ENCODE measurements at places on chromosomes 11 and 22.
A peak's percentile ranks its signal among the peaks of the same experiment; 100 is the strongest.

DNA sequence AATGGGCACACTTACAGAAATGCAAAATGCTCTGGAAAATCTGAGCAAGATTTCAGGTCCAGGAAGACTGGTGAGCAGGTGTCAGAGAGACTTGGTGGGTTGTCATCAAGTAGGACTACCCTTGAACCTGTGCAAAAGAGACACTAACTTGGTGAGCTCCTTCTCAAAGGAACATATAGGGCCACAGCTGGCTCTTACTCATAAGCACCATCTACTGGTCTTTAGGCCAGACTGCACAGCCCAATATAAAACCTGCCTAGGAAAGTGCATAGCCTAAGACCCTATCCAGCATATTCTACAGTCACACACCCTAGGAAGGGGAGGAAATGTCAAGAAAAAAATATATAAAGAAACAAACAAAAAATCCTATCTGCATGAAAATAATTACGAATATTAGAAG, 18.2 kb upstream of the OR10W1 start:
- DNase-seq, result no peak

DNA sequence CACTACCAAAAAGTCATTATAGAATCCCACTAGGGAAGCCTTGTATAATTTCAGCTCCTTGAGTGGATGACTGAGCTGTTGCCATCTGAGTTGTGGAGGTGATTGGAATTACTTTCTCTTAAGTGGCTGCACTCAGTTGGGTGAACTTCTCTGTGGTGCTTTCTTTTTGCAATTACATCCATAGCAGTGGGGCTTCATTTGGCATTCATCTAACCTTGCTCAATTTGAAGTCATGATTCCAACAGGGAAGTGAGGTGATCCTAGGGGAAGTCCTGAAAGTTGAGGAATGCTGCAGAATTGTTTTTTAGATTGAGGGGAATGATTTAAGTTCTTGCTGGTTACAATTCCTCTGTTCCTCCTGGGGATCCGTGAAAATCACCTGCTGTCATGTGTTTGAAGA, 39.6 kb downstream of the ARHGAP42 start:
- DNase-seq, result no peak

DNA sequence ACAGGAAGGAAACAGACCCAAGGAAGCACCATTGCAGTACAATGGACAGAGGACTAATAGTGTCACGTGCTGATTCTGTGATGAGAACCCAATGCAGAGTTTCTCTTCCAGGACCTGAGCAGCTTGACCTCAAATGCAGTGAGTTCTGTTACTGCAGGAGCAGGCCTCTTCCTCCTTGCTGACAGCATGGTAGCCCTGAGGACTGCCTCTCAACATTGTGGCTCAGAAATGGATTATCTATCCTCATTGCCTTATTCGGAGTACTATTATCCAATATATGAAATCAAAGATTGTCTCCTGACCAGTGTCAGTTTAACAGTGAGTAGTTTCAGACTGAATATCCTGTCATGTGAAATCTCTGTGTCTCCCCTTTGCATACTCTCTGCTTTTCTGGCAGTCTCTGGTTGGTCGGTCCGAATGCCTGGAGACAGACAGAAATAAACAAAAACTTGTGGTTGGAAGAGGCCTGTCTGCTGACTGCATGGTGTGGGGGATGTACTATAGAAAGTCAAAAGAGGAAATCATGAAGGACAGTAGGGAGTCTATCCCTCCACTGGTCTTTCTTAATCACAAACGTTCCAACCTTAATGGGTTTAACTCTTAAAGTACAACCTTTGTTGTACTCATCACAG, 6.9 kb upstream of the MS4A14 start:
- no peak for DNase-seq

DNA sequence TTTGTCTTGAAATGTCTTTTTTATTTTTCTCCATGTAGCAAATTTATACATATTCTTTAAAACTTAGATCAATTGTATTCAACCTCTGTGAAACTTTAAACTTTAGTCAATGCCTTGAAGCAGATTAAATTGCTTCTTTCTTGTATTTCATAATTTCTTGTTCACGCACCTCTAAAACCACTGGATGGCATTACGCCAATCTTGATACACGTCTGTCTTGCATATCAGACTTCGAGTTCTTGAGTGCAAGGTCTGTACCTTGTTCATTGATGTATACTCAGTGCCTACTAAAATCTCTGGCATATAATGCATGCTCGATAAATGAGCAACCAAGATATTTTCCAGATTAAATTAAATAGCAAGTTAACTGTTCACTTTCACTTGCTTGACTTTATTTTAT, 236.8 kb downstream of the CASP12 start:
- no peak for DNase-seq

DNA sequence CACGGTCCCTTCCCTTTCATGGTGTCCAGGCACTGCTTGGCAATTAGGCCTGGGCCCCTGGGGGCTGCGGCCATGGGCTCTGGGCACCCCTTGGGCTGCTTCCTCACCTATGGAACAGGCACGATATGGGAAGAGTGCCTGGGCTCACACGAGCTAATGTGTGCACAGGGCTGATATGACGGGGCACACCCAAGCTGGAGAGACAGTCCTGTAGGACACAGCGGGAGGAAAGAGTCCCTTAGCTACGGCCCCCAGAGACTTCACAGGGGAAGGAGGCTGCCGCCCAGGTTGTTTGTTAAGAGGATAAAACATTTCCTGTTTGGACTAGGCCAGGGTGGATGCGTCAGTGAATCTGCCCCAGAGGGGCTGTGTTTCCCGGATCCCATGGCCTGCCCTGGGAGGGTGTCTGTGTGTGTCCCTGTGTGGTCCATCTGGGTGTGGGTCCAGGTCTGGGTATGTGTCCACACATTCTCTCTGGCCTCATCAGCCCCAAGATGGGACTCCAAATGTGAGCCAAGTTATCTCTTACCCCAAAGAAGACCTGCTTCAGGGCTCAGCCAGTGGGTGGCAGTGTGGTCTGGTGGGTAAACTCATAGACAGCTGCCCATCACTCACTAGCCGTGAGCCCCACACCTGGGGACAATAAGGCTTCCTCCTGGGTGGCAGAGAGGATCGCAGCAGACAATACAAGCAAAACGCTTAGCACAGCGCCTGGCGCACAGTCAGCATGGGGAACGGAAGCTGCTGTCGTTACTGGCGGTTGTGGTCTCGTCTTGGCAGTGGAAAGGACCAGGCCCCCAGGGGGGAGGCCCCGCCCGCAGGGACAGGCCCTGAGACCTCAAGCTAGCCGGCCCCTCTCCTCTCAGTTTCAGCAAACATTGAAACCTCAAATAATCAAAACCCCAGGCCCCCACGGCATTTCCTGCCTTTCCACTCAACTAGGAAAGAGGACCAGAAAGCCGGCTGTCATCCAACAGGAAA, 3.2 kb upstream of the EMID1 start:
- DNase-seq, result peak; percentile 21

Measured in activated T-helper 9 cell treated with anti-CD3 and anti-CD28 coated beads, Interleukin-2, amount 50 U/mL, for 16 hours (primary cell).